Ovary (tissue), 10 donors: ENCODE measurements at places on chromosomes 3 and 15.

DNA sequence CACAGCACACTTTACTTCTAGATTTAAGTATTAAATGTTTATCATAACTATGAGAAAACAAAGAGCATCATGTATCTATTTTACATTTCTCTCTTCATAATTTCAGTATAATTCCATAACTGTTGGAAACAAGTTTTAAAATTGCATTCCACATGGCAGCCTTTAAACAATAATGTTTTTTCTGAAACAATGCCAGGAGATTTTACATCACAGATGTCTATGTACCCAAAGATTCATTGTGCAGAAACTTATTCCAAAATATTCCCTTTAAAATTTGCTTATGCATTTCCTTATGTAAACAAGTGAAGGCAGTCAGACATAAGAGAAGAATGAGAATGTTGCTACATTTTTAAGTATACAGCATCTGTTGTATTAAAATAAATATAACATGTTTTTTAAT lies 324.9 kb upstream of the COL8A1 start:
- H3K27ac ChIP-seq = no peak overlapping the region
- H3K27me3 ChIP-seq = no peaks in the 10 kb centered on the region
- H3K4me3 ChIP-seq = no peak overlapping the region

GRCh38 chr15:38885001-38885400 lies 320.4 kb upstream of the RASGRP1 start:
- peaks cover 12% of the 10 kb centered on the region for H3K4me1 ChIP-seq
- H3K27ac ChIP-seq = no peak overlapping the region
- no peaks in the 10 kb centered on the region for H3K27me3 ChIP-seq

GRCh38 chr15:67784090-67784781 lies 41.1 kb upstream of the SKOR1 start:
- no peaks in the 10 kb centered on the region for H3K27me3 ChIP-seq
- no peaks in the 10 kb centered on the region for H3K4me1 ChIP-seq
- DNase-seq = no peak

- H3K36me3 ChIP-seq = no peaks in the 10 kb centered on the region
- no peak overlapping the region for H3K27ac ChIP-seq
- H3K27me3 ChIP-seq = no peaks in the 10 kb centered on the region
- no peak for DNase-seq
- H3K4me1 ChIP-seq = peaks cover 3% of the 10 kb centered on the region
Observed at GRCh38 chr3:97841304-97841703, 19.5 kb downstream of the CRYBG3 start.

DNA sequence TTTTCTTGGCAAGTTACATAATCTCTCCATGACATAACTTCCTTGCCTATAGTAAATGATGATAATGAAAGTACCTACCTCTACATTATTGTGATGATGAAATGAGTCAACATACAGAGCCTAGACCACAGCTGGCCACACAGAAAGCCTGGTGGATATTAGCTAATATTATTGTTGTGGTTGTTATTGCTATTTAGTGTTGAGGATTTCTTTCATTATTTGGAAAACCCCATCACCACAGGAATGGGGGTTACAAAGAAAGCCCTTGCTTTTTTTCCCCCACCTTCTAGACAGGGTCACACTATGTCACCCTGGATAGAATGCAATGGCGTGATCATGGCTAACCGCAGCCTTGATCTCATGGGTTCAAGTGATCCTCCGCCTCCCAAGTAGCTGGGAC lies 125.0 kb downstream of the PDZRN3 start:
- H3K27ac ChIP-seq = no peak overlapping the region
- no peak overlapping the region for H3K4me3 ChIP-seq
- H3K4me1 ChIP-seq = peaks cover 13% of the 10 kb centered on the region
- H3K27me3 ChIP-seq = no peaks in the 10 kb centered on the region

DNA sequence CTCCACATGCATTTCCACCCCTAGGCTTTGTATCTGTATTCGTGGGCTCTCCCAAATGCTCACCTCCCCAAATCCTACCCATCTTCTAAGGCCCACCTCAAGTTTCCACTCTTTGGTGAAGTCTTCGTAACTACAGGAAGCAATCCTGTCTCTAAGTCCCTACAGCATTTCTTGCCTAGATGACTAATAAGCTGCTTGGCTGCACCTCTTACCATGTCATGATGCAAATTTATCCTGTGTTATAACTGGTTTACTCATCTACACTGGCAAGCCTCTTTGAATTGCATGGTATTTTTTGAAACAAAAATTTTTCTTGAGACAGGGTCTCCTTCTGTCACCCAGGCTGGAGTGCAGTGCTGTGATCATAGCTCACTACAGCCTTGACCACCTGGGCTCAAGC lies 73.3 kb downstream of the SETMAR start:
- no peaks in the 10 kb centered on the region for H3K4me1 ChIP-seq
- H3K27ac ChIP-seq = no peak overlapping the region
- no peak overlapping the region for H3K4me3 ChIP-seq
- DNase-seq = no peak
- no peaks in the 10 kb centered on the region for H3K27me3 ChIP-seq
